ENCODE measurements at places on chromosomes 2 and 18.

GRCh38 chr2:27781496-27781895 is 10.0 kb downstream of the MRPL33 start:
- no peak for DNase-seq

DNA sequence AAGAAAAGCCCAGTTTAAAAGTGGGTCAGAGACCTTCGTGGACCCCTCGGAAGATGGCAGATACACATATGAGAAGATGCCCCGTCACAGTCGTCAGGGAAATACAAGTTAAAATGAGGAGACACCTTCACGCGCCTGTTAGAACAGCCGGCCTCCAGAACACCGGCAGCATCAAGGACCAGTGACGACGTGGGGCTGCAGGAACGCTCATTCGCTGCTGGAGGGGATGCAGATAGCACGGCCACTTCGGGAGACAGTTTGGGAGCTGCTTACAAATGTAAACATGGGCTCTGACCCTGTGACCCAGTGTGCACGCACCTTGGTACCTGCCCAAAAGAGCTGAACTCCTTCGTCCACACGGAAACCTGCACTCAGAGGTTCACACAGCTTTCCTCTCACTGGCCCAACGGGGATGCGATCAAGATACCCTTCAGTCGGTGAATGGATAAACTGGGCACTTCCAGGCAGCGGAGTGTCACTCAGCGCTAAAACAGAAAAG is 83.7 kb upstream of the CTDP1 start:
- DNase-seq: peak; percentile 7

GRCh38 chr2:190802626-190803209 is 77.9 kb upstream of the GLS start:
- DNase-seq: no peak

- no peak for DNase-seq
These were observed 303.8 kb downstream of the TDRD15 start for GRCh38 chr2:21427606-21428005.

DNA sequence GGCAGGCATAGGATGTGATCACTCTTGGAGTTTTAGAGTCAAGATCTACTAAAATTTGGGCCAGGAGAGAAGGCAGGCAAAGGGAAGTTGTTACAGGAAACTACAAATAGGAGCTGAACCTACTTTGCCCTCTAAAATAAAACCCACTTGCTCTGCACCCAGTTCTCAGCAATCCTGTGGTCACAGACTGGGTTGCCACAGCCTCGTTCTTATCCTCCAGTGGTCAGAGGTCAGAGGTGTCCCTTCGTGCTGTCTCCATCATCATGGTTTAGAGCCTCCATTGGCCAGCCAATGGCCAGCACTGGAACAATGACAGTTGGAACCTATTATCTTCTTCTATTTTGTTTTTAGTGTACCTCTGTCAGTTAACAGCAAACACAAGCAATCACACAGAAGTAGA is 90.7 kb upstream of the TNP1 start:
- no peak for DNase-seq

DNA sequence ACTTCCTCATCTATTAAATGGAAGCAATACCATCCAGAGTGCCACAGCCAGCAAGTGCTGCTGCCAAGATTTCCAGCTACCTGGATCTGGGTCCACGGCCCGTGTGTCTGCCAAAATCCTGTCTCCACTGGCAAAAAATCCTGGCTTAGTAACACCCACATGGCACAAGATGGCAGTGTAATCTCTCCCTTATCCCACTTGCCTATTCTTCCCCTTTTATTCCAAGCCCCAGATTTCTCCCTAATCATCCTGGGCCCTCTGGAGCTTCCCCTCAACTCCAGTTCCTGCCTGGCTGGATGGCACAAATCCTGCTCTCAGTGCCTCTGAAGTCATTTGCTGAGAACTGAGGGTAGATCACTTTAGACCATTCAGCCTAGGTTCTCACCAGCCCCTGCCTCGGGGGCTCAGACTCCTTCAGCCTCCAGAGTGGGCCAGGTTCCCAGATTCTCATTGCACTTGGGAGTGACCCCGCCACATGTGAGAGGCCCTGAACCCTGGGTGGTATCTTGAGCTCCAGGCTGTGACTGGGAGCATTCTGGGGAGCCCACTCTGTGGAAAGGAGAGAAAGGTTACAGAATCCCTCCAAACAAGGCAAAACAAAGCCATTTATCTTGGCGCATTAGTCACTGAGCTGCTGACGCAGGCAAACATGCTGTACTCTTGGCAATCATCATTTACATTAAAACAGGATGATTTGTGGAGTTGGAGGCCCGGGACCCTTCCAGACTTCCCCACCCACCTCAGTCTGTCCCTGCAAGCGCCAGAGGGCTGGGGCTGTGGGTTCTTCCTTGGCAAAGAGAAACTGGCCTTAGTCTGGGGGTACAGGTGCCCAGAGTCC is 325.8 kb downstream of the DYSF start:
- no peak for DNase-seq

DNA sequence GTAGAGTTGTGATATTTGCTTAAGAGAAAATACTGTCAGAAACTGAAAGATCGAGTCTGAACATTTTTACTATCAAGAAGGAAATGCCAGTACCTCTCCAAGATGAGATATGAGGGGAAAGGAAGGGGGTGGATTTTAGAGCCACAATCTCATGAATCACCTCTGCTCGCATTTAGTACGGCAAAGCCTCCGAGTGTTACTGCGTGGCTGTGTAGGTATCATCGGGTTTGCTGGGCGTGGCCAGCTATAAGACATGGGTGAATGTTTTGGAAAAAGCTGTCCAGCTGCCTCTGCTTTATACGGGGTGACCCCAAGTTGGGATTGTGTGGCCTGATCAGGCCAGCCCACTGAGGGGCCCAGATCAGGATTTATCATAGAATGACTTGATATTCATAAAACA is 826.4 kb downstream of the SOCS6 start:
- no peak for DNase-seq

GRCh38 chr2:112824694-112825085 is 11.9 kb downstream of the IL1B start:
- no peak for DNase-seq

DNA sequence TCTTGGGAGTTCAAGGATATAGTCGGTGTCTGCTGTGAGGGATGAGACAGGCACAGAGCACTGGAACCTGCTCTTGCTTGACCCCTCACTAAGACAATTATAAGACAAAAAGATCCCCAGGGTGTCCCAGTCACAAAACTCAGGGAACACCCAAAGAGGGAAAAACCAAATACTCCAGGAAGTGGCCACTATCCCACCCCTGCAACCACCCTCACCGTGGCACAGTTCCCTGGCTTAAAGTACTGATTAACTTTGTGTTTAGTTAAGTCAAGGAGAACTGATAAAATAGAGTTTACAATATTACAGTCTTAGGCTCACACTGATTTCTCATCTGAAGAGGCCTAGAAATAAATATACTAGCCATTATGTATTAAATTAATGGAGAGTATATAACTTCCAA is 13.5 kb downstream of the IL36B start:
- DNase-seq: no peak

DNA sequence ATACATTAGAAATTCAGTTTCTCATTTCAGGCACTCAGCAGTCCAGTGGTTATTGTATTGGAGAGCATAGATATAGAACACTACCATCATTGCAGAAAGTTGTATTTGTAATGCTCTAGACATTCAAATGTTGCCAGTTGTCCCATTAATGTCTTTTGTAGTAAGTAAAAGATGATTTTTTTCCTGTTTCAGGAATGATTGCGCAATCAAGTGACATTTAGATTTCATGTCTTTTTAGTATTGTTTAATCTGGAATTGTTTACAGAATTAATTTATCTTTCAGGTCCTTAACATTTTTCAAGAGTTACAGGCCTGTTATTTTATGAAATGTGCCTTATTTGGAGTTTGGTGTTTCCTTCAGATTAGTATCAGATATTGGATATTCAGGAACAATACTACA is 134.7 kb downstream of the MSTN start:
- DNase-seq: no peak

DNA sequence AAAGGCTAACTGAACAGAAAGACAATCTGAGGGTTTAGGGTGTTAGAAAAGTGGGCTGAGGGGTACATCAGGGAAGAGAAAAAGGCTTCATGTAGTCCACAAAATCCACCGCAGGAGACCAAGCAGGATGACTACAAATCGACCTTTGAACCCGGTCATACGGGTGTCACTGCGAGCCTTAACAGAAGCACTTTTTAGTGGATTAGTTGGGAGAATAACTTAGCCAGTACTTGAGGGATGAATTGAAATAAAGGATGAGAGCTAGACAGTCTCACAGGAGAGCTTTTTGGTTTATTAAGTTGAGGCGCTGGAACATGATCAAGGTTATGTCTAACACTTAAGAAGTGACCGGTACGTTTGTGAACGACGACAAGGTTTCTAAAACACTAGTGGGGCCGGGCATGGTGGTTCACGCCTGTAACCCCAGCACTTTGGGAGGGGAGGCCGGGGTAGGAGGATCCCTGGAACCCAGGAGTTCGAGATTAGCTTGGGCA is 217.7 kb downstream of the MCFD2 start:
- DNase-seq: no peak

DNA sequence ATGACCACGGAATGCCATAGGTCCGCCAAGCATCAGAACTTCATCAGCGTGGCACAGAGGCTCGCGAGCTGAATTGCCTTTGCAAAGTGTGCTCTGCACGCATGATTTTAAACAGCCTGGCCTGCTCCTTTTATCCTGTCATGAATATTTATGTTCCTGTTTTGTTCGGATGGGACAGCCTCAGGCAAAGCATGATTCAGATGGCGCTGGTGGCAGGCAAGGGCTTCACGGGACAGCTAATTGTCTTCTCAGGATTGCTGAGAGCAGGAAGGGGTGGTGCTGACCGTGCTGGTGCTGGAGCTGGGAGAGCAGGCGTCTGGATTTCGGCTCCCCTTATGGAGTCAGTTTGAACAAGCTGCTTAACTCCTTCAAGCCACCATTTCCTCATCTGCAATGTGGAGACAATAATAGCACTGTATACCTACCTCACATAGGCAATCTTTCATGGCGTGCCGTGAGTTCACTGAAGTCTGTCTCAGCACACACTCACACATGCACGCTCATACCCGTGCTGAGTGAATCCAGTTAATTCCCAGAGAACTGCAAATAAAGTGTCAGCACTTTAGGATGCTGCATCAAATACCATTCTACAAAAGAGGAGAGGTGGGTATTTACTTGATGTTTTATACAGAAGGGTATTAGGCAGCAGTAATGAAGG is 79.7 kb upstream of the APCDD1 start:
- no peak for DNase-seq

DNA sequence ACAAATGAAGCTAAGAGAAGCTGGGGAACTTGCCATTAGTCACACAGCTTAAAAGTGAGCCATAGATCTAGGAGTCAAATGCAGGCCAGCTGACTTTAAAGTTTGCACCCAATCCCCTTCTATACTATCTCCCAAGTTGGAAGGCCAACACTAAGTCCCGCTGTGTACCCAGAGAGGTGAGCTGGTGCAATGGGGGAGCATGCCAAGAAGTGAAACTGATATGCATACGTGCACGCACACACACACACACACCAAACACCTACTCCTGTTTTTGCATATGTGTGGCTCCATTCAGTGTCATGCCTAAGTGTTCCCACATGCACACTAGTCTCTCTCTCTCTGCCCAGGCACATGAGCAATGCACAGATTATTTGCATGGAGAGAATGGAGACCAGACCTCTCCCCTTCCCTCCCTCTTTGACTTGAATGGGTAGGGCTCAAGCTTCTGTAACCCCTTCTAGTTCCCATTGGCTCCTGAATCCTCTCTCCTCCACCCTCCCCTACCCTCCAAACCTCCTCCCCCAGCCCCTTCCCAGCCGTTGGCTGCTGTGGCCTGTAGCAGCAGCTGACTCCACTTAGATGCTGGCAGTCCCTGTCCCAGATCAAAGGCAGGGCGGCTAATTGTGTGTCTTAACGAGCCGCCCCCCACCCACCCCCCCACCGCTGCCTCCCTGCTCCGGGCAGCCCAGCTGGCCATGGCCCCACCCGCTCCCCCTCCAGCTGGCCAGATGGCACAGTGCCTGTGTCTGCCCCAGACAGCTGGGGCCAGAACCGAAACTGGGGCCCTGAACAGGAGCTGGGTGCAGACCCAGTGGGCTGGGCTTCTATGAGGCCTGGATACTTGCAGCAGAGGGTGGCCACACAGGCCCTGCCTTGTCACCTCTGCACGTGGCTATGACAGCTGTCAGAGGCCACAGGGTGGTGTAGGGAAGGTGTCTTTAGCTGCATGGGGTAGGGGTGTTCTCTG is 5.6 kb downstream of the WNT10A start:
- no peak for DNase-seq

DNA sequence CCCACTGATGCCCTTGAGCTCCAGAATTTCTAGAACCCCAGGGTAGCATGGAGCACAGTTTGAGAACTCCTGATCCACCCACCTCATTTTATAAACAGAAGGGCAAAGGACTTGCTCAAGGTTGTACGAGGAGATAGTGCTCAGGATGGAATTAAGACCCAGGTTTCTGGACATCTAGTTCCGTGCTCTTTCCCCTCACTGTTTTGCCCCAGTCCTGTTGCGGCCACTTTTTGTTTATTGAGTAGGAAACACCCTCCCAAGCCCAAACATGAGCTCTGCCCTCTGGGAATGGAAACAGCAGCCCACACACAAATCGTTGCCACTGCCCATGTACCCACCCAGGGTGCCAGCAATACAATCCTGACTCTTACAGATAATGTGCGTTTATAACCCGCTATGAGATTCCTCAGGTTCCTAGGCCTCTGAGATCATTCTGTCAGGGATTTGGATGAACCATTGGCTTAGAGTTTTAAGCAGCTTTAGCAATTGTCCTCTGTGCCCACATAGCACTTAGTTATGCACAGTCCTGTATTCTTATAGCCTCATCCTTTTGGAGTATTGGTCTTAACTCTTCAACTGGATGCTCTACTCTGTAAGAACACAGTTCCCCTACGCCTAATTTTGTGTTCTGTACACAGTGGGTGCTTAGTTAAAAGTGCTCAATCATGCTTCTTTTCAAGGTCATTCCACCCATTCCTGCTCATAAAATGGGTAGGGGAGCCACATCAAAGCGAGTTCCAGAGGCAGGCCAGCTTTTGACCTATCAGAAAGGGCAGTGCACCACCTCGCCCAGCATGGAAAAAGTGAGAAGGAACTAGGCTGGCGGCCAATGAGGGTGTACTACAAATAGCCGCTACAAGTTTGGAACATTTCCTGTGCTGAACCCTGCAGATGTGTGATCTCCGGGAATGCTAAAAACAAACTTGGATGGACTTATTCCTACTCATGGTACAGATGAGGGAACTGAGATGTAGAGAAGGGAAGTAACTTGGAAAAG is 60.3 kb upstream of the IGFBP2 start:
- no peak for DNase-seq

DNA sequence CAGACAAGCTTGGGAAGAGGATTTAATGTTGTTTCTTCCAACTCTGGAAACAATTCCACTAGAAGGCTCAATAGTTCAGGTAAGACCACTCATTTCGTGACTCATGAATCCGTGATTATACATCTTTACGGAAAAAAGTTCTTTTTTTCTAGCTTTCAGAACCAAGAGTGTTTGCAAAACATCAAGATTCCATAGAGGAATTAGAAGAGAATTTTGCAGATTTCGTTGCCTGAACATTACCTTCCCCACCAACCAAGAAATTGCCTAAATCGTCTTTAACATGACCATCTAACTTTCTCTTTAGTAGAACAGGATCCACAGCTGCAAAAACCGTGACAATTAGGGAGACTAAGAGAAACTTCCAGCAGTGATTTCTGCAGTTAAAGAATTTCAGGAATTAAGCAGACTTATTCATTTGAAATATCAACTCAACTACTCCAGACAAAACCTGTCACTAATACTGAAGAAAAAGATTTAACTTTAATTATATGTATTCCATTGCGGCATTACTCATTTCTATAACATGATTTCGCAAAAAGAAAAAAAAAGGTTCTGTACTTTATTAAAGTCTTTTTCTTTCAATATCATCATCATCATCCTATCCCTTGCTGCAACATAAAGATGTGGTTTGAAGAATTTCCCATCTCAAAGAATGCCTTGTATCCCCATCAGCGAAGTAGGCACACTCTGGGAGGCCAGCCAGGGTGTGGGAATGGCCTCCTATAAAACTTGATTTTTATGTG is 1.9 kb upstream of the NAB1 start:
- no peak for DNase-seq
